Nucleus accumbens (tissue), 56 donors: ENCODE measurements at places on chromosomes 3 and 15.

DNA sequence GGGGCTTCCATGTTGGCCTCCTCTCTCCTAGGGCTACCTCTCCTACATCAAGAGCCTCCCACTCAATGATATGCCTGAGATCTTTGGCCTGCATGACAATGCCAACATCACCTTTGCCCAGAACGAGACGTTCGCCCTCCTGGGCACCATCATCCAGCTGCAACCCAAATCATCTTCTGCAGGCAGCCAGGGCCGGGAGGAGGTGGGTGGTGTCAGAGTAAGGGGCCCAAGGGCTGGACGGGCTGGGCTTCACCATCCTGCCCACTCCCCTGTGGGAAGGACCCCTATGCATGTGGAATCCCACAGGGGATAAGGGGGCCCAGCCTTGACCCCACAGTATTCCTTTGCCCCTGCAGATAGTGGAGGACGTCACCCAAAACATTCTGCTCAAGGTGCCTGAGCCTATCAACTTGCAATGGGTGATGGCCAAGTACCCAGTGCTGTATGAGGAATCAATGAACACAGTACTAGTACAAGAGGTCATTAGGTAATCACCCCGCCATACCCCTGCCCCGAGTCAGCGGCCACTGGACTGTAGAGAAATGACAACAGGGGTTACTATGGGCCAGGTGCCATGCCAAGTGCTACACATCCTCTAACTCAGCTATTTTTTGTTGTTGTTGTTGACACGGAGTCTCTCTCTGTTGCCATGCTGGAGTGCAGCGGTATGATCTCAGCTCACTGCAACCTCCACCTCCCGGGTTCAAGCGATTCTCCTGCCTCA is 47.1 kb downstream of the SEMA3G start:
- no peak for DNase-seq

- no peak for DNase-seq
These were observed 427.4 kb downstream of the LPP start for GRCh38 chr3:188581365-188581764.

- no peak for DNase-seq
These were observed 176.0 kb downstream of the RBMS3 start for GRCh38 chr3:29456901-29457300.

GRCh38 chr3:27105904-27106303 is 263.3 kb downstream of the NEK10 start:
- DNase-seq: no peak

DNA sequence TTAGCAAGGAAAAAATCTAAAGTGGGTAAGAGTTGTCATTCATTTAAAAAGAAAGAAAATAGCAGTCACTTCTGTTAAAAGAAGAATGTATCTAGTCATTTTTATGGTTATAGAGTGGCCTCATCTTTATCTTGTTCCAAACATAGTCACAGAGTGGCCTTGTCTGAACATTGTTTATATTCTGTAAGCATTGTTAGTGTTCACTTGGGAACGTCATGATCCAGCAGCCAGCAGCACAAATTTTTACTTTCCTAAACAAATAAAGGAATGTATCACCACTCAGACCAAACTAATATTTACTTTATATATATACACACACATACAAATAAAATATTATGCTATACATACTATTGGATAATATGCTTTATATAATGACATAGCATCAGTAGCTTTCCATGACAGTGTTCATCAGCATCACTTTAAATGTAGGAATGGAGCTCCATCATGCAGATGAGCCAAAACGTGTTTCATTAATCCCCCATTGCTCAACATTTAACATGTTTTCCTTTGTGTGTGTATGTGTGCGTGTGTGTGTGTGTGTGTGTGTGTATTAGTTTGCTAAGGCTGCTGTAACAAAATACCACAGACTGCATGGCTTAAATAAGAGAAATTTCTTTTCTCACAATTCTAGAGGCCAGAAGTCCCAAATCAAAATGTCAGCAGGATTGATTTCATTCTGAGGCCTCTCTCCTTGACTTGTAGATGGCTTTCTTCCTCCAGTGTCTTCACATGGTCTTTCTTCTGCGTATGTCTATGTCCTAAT is 39.6 kb upstream of the GYG1 start:
- DNase-seq: no peak
